ENCODE measurements at places on chromosomes 11 and 22. TPM values are rescaled to one million over a fixed set of nuclear protein-coding genes. Genes with fewer than 3 reads are reported as not detected.

Gene FGF19
- not detected for total RNA-seq

Gene OR51L1
- not detected for total RNA-seq

Gene PAMR1
- total RNA-seq: not detected

Gene TSPAN32
- total RNA-seq: 2.8 TPM

All from activated CD8-positive, alpha-beta memory T cell treated with anti-CD3 and anti-CD28 coated beads for 36 hours (primary cell).